BJ (cell line): ENCODE measurements at places on chromosomes 11 and 22.

DNA sequence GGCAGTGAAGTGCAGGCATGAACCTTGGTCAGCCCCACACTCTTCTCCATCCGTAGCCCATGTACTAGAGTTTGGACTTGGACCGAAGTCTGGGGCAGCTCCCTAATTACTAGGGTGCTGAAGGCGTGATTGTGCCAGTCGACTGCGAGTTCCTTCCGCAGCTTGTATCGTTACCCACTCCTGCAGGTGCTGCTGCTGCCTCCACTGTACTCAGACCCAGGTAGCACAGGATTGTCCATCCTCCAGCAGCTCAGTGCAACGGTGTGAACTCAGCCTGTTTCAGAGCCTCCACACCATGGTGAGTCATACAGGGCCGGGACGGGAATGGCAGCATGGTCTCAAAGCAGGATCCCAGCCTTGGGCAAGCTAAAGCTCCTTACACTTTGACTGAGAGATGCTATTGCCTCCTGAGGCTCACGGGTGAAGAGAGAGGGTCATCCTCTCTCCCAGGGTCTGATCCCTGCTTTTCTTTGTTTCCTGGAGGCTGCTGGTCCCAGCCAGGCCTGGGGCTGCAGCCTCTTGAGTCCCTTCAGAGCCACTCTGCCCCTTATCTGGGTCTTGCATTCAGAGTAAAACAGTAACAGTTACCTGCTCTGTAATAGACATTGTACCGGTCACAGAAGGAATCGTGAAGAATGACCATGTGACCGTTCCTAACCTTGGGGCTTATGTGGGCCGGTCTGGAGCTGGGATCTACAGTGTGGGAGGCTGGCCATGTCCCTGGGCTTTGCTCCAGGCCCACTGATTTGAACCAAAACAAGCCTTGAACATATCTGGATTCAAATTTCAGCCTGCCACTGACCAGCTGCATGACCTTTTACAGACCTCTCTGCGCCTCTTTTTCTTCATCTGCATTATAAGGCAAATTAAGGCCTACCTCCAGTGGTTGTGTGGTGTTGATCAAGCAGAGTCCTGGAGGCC lies 1.7 kb downstream of the TKFC start:
- DNase-seq: no peak

GRCh38 chr11:116221351-116221750 lies 551.4 kb downstream of the BUD13 start:
- DNase-seq: no peak

- DNase-seq: no peak
These were observed 5.5 kb downstream of the TCIRG1 start for GRCh38 chr11:68044145-68044813.

GRCh38 chr22:44109416-44109815 lies 71.3 kb upstream of the PARVG start:
- DNase-seq: no peak

DNA sequence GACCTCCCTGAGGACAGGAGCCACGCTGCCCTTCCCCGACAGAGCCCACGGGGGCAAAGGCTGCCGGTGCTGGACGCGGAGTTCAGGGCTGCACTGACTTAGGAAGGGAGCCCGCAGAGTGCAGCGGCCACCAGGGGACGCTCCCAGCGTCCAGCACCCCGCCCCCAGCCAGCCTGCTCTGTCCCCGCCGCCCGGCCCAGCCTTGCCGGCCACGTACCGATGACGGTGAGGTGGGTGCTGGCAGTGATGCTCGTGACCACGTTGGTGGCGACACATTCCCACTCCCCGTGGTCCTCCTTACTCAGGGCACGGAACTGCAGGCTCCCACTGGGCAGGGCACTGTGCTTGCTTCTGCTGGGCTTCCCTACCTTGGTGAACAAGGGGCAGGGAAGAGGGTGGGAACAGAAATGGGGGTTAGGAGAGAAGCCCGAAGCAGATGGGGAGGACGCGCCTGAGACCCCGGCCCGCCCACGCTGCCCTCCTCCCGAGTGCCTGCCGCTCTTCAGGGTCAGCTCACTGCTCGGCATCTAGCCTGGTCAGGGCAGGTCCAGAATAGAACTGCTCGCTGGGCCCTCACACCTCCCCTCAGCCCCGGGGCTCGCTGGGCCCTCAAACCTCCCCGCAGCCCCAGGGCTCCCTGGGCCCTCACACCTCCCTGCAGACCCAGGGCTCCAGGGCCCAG lies 25.9 kb downstream of the IGSF9B start:
- DNase-seq: no peak

GRCh38 chr11:127105593-127106541 lies 105.3 kb upstream of the KIRREL3 start:
- DNase-seq: no peak

- no peak for DNase-seq
These were observed 14.0 kb downstream of the RHOG start for GRCh38 chr11:3826721-3827120.

DNA sequence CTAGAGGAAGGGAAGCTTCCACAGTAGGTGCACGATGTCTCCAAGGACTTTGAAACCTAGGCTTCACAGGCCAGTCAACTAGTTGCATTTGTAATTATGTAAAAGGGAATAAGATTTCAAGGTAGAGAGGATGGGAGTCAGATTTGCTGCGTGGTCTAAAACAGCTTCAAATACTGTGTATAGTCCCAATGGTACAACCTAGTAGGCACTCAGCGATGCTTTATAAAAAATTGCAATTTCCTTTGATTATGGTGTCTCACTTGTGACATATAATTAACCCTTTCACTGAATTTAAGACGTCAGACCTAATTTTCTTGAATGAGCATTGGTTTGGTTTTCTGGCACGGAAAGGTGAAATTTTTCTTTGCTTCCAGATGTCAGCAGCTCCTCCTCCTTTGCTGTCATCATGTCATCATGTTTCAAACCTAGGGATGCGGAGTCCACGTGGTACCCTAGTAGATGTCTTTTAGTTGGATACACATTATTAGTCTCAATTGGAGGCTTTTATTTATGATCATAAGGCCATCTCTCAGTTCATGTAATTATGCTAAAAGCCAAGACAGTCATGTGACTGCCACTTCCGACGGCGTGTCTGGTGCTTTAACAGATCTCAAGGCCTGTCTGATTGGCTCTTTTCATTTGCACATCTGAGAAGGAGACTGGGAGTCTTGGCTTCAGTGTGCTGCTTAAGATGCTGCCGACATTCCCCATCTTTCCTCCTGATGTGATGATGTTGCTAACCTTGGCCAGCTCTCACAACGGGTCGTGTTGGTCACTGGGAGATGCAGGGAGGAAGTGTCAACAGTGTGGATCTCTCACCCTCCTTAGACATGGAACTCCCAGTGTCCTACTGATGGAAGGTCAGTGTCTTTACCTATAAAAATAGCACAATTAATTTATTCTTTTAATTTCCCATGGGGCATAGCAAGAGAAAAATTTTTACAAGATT lies 134.0 kb downstream of the HIPK3 start:
- DNase-seq: no peak

DNA sequence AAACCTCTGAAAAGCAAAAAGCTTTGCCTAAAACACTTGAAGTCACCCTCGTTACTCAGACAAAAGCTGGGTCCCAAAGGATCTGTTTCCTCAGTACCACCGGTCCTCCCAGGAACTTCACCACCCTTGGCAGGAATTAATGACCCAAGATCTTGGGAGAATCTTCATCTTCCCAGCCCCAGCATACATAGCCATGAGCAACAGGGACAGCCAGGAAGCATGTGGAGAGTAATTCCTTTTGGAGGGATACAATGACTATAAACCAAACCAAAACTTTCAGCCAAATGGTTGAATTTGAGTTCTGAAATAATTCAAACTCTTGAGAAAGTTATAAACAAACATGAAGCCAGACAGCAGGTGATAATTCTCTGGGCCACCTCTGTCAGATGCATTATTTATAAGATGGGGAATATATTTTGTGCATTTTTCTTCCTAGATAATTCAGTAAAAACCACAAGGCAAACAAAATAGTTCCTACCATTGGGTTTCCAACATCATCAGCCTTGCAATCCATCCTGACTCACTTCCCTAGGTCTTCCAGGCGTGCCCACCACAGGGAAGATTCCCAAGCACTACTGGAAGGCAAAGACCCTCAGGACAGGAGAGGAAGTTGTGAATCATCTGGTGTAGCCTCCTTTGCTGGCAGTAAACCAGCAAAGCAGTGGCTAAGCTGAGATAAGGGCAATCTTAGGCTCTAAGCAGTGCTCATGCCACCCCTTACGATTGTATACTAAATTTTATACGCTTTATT lies 71.7 kb upstream of the DRD2 start:
- no peak for DNase-seq

DNA sequence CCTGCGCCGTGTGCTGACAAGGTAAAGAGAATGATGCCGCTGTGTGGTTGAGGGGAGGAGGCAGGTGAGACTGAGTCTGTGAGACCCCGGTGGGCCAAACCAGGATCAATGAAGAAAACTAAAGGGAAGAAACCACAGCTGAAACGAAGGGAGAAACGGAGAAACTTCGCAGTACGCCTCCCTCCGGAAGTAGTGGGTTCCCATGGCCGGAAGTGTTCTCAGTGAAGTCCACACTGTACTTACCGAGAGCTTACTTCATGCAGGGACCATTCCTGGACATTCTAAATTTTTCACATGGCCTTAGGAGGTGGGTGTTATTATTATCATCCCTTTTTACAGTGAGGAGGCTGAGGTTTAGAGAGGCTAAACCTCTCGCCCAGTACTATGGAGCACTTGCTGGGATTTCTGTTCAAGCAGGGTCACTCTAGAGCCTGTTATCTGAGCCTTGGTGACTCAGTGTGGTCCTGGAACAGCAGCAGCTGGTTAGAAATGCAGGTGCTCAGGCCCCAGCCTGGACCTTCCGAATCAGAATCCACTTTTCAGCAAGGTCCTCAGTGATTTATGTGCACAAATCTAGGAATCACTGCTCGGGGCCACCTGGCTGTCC lies 17.9 kb downstream of the CD5 start:
- DNase-seq: no peak

GRCh38 chr11:75342231-75342918 lies 9.1 kb downstream of the ARRB1 start:
- DNase-seq: no peak

GRCh38 chr11:19242179-19242932 lies 1.6 kb upstream of the E2F8 start:
- no peak for DNase-seq

- DNase-seq: no peak
These were observed 2.2 kb upstream of the IL18BP start for GRCh38 chr11:71996517-71996916.
